Jurkat, Clone E6-1 (cell line): ENCODE measurements at places on chromosomes 7 and 10.

DNA sequence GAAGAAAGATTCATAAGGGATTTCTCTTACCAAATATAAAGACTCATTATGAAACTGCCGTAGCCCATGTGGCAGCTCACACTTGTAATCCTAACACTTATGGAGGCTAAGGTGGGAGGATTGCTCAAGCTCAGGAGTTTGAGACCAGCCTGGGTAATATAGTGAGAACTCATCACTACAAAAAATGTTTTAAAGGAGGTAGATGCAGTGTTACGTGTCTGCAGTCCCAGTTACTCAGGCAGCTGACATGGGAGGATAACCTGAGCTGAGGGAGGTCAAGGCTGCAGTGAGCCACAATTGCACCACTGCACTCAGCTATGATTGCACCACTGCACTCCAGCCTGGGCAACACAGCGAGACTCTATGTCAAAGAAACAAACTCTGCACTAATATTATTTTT lies 18.1 kb upstream of the DNA2 start:
- no peak for DNase-seq

DNA sequence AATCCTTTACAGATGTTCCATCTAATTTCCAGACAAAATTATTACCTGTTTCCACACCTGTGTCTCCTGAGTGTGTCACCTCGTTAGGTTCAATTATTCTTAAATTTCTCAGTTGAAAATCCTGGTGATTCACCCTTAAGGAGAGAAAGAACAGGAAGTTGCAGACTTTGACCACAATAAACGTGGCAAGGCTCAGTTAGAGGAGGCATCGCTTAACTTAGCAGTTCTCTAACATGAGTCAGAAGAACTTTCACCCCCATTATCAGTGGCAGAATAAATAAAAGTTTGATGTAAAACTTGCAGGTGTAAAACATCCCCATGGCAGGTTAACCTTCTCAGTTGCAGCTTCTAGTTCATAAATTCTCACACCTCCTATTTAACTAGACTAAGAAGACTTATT lies 8.3 kb downstream of the XPNPEP1 start:
- peak; percentile 88 for DNase-seq

- DNase-seq, result no peak
Measured at GRCh38 chr7:11831156-11831735, 752 bp downstream of the THSD7A start.

DNA sequence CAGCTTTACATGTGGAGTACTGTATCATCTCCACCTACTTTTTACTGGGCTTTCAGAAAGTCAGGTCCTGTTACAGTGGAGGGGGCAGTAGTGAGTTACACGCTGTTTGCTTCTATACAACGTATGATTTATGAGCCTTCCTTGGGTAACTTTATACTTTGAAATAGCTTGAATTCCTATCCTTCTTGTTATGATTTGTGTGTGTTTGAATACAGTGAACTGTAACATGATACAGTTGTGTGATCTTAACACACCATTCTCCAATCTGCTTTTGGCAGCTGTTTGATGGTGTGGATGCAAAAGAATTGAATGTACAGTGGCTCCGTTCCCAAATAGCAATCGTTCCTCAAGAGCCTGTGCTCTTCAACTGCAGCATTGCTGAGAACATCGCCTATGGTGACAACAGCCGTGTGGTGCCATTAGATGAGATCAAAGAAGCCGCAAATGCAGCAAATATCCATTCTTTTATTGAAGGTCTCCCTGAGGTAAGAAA lies 41.7 kb downstream of the SP8 start:
- no peak for DNase-seq

- DNase-seq, result no peak
Measured at GRCh38 chr10:91907033-91907594, 2.2 kb downstream of the FGFBP3 start.

- no peak for DNase-seq
Measured at GRCh38 chr7:90692396-90692795, 96.3 kb downstream of the CDK14 start.

DNA sequence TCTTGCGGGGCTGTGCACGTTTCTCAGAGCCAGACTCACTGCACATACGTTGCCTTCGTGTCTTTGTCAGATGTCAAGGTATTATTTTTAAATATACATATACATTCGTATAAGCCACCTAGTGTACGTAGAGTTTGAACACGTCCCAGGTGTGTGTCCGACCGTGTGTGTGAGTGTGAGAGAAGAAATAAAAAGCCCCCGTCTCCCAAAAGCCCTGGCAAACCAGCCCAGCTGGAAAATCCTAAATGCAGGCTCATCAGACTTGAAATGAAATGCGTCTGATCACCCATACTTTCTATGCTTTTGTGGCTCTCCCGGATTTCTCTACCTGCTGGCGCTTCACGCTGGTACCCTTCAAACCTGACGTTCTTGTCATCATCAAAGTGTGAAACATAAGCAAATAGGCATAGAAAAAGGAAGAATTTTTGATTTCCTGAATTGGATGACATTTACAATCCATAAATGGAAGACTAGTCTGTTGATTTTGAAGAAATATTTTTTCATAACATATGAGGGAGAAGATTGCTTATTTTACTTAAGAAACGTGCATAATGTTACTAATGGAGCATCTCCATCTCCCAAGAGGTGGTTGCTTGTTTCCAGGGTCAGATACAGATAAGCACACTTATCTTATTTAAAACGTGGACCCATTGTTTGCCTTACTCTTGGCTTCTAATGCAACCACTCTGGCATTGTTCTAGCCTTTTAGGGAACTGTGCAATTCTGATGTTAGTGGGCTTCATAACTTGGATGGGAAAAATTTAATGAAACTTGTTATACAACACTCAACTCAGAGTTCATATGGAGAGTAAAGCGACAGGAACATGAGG lies 971 bp downstream of the PRKG1 start:
- DNase-seq, result no peak

- peak; percentile 26 for DNase-seq
Measured at GRCh38 chr10:125102246-125102645, 58.1 kb downstream of the CTBP2 start.

DNA sequence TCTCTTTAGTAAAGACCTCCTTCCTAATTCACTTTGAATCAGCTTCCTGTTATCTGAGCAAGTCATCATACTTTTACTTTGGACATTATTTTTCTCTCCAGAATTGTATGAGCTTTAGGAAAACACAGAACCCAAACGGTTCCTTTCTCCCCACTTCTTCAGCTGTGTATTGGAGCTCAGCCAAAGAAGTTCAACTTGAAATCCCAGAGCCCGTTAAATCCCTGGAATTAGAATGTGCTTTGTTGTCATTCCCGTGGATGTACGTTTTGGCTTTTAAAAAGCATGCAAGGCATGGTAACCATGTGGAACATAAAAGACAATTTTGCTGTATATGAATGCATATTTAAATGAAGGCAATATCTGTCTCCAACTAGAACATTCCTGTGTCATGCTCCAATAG lies 46.6 kb downstream of the AGMO start:
- no peak for DNase-seq

DNA sequence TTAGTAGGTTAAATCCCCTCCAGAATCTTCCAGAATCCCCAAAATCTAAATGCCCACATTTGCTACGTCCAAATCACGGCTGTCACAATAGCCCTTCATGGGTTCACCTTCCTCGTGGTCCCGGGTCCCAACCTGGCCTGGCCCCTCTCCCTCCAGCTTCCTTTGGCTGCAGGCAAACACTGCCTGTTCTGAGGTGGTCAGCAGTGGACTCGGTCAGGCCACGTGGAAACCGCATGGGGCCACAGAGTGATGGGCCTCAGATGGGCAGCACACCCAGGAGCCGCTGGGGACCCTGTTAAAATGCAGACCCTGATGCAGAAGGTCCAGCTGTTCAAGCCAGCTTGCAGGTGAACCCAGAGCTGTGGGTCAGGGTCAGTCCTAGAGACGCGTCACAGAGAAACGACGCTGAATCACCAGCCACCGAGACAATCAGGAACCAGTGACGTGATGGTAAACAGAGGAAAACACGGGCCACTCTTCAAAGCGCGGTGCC lies 588.6 kb downstream of the DNAJB6 start:
- DNase-seq, result no peak

GRCh38 chr10:1968257-1969033 lies 231.1 kb upstream of the ADARB2 start:
- no peak for DNase-seq

- no peak for DNase-seq
Measured at GRCh38 chr7:139681463-139681755, 96.4 kb downstream of the HIPK2 start.

- DNase-seq, result no peak
Measured at GRCh38 chr10:66695046-66695445, 230.8 kb upstream of the LRRTM3 start.

DNA sequence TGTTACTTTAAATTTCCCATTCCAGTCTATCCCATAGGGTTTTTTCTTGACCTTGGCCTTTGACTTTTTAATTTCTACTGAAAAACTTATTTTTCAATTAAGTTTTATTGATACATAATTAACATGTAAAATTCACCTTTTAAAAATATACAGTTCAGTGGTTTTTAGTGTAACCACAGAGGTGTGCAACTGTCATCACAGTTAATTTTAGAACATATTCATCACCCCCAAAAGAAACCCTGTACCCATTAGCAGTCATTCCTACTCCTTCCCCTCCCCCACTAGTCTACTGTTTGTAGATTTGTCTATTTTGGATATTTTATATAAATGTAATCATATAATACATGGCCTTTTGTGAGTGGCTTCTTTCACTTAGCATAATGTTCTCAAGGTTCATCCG lies 96.5 kb upstream of the GJD4 start:
- DNase-seq, result no peak

GRCh38 chr10:3668276-3668965 lies 116.6 kb downstream of the KLF6 start:
- DNase-seq, result peak; percentile 69

GRCh38 chr10:93701866-93702209 lies 554 bp downstream of the FRA10AC1 start:
- DNase-seq, result no peak
